Thoracic aorta (tissue), 2 donors: ENCODE measurements at places on chromosomes 6 and 20. TPM values are rescaled to one million over a fixed set of nuclear protein-coding genes. Genes with fewer than 3 reads are reported as not detected.

GRCh38 chr20:19070026-19070425 is 142.4 kb upstream of the SLC24A3 start:
- no peaks in the 10 kb centered on the region for H3K36me3 ChIP-seq
- no peak overlapping the region for H3K4me3 ChIP-seq
- H3K4me1 ChIP-seq, result no peaks in the 10 kb centered on the region
- no peak overlapping the region for H3K27ac ChIP-seq
- DNase-seq, result no peak

DNA sequence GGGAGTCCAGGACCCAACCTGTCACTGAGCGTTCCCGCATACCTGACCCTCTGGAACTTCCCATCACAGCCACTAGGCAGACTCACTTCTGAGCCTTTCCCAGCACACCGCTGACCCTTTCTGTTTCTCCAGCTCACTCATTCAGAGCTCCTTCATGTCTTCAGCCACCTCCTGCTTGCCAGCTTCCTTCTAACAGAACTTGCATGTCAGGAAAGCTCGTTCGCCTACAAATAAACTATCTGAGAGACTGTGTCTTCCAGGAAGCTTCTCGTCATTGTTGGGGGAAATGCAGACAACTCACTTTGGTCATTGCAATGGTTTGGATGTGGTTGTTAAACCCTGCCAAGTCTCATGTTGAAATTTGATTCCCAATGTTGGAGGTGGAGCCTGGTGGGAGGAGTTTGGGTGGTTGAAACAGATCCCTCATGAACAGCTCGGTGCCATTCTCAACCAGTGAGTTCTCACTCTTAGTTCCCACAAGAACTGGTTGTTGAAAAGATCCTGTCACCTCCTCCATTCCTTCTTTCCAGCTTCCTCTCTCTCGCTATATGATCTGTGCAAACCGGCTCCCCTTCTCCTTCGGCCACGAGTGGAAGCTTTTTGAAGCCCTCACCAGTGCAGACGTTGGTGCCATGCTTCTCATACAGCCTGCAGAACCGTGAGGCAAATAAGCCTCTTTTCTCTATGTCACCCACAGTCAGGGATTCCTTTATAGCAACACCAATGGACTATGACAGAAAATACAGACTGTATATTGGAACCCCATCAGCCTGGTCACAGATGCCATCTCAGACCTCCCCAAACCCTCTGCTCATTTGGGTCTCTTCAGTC is 1.4 kb upstream of the MUC21 start:
- DNase-seq, result no peak
- H3K4me1 ChIP-seq, result peaks cover 6% of the 10 kb centered on the region
- H3K36me3 ChIP-seq, result no peaks in the 10 kb centered on the region
- H3K27ac ChIP-seq, result no peak overlapping the region
- H3K27me3 ChIP-seq, result no peaks in the 10 kb centered on the region
- H3K4me3 ChIP-seq, result peak overlapping the region; percentile 55

GRCh38 chr6:163733061-163733460 is 318.5 kb downstream of the QKI start:
- DNase-seq, result no peak
- H3K4me3 ChIP-seq, result no peak overlapping the region
- H3K27me3 ChIP-seq, result no peaks in the 10 kb centered on the region
- no peaks in the 10 kb centered on the region for H3K4me1 ChIP-seq

GRCh38 chr6:19803331-19804204 is 33.6 kb upstream of the ID4 start:
- H3K27me3 ChIP-seq, result no peaks in the 10 kb centered on the region
- H3K4me3 ChIP-seq, result peak overlapping the region; percentile 84
- H3K4me1 ChIP-seq, result peaks cover 38% of the 10 kb centered on the region

- H3K4me1 ChIP-seq, result no peaks in the 10 kb centered on the region
- no peak for DNase-seq
- H3K27me3 ChIP-seq, result no peaks in the 10 kb centered on the region
Observed at GRCh38 chr20:10061641-10062040, 26.9 kb downstream of the ANKEF1 start.

DNA sequence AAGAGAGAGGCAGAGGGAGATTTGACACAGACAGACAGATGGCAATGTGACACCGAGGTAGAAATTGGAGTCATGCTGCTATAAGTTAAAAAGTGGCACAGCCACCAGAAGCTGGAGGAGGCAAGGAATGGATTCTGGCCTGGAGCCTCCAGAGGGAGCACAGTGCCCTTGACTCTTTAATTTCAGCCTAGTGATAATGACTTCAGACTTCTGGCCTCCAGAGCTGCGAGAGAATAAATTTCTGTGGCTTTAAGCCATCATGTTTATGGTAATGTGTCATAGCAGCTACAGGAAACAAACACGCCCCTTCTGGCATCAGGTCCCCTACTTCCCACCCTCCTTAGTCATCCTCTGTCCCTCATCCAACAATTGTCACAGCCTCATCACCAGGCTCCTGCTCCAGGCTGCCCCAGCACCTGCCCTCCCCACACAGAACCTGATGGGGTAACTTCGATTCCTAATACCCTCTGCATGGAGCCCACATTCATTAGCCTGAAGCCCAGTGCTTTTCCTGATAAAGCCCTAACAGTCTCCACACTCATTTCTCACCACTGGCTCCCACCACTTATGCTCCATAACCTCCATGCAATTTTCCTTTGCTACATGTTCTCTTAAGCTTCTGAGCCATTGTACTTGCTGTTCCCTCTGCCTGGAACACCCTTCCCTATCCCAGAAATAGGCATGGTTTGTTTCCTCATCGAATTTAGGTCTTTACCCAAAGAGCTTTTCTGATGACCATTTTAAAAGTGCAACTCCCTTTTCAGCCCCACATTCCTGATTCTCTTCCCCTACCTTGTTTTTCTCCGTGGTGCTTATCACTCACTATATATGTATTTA is 69.7 kb upstream of the TOX2 start:
- no peaks in the 10 kb centered on the region for H3K36me3 ChIP-seq
- no peak overlapping the region for H3K4me3 ChIP-seq
- DNase-seq, result no peak
- peaks cover 24% of the 10 kb centered on the region for H3K4me1 ChIP-seq
- H3K27ac ChIP-seq, result peak overlapping the region; percentile 36
- no peaks in the 10 kb centered on the region for H3K27me3 ChIP-seq

DNA sequence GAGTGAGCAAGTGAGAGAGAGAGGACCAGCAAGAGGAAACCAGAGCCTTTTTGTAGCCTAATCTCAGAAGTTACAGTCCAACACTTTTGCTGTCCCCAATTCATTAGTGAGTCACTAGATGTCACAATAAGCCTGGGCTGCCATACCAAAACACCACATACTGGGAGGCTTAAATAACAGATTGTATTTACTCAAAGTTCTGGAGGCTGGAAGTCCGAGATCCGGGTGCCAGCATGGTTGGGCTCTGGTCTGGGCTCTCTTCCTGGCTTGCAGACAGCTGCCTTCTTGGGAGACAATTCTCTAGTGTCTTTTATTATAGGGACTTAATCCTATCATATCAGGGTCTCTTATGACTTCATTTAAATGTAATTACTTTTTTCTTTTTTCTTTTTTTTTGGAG is 50.7 kb upstream of the FERMT1 start:
- H3K4me1 ChIP-seq, result no peaks in the 10 kb centered on the region
- no peaks in the 10 kb centered on the region for H3K36me3 ChIP-seq
- H3K4me3 ChIP-seq, result no peak overlapping the region

GRCh38 chr6:147711476-147711875 is 203.0 kb downstream of the SAMD5 start:
- no peak overlapping the region for H3K4me3 ChIP-seq
- no peaks in the 10 kb centered on the region for H3K4me1 ChIP-seq
- DNase-seq, result no peak
- H3K36me3 ChIP-seq, result no peaks in the 10 kb centered on the region

DNA sequence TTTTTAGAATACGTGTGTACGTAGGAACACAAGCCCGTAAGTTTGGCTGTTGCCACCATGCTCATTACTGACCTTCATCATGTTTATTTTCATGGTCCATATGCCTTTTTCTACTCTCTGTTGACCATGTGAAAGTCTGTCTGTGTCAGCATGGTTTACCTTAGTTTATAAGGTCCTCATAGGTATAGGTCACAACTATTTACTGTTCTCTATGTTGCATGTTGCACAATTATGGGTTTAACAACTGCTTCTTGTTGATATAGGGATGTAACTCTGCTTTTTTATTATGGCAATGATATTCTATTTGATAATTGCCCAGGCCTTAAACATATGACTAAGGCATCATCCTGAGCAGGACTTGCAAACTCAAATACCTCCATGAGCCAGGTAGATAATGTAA is 13.4 kb upstream of the RANBP9 start:
- no peak overlapping the region for H3K4me3 ChIP-seq
- DNase-seq, result no peak
- H3K4me1 ChIP-seq, result no peaks in the 10 kb centered on the region

GRCh38 chr6:8623441-8623840 is 188.1 kb upstream of the SLC35B3 start:
- no peak overlapping the region for H3K4me3 ChIP-seq
- DNase-seq, result no peak
- no peak overlapping the region for H3K27ac ChIP-seq
- no peaks in the 10 kb centered on the region for H3K27me3 ChIP-seq
- H3K36me3 ChIP-seq, result no peaks in the 10 kb centered on the region
- H3K4me1 ChIP-seq, result peaks cover 3% of the 10 kb centered on the region

DNA sequence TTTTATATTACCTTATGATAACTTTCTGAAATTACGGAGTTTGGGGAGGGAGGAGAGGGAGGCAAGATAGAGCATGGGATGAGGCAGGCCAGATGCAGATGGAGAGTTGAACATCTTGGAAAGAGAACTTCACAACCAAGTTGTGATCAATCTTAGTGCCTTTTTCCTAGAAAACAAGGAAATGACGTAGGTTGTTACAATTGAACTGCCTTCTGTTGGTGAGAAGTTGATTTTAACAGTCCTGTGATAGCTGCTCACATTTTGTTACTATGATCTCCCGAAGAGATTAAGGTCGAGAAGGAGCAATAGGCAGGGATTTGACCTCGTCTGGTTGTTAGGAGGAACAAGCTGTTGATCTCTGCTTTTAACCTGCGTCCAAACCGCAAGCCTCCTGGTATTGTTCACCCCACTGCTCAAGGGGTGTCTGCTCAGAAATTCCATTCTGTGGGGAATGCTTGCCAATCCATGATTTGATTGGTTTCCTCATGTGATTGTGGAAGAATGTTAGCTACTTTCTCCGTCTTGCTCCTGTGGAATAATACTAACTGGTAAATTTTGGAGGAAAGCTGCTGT is 35.1 kb downstream of the TIAM2 start:
- H3K4me1 ChIP-seq, result peaks cover 19% of the 10 kb centered on the region
- H3K27ac ChIP-seq, result no peak overlapping the region
- no peak overlapping the region for H3K4me3 ChIP-seq
- H3K27me3 ChIP-seq, result no peaks in the 10 kb centered on the region
- no peak for DNase-seq

GRCh38 chr20:57514273-57514751 is 10.6 kb downstream of the CTCFL start:
- H3K36me3 ChIP-seq, result no peaks in the 10 kb centered on the region
- H3K4me3 ChIP-seq, result no peak overlapping the region
- H3K4me1 ChIP-seq, result no peaks in the 10 kb centered on the region

- no peaks in the 10 kb centered on the region for H3K4me1 ChIP-seq
- no peak overlapping the region for H3K27ac ChIP-seq
- H3K36me3 ChIP-seq, result no peaks in the 10 kb centered on the region
- no peak overlapping the region for H3K4me3 ChIP-seq
- H3K27me3 ChIP-seq, result no peaks in the 10 kb centered on the region
Observed at GRCh38 chr6:55820696-55821095, 54.7 kb downstream of the BMP5 start.

DNA sequence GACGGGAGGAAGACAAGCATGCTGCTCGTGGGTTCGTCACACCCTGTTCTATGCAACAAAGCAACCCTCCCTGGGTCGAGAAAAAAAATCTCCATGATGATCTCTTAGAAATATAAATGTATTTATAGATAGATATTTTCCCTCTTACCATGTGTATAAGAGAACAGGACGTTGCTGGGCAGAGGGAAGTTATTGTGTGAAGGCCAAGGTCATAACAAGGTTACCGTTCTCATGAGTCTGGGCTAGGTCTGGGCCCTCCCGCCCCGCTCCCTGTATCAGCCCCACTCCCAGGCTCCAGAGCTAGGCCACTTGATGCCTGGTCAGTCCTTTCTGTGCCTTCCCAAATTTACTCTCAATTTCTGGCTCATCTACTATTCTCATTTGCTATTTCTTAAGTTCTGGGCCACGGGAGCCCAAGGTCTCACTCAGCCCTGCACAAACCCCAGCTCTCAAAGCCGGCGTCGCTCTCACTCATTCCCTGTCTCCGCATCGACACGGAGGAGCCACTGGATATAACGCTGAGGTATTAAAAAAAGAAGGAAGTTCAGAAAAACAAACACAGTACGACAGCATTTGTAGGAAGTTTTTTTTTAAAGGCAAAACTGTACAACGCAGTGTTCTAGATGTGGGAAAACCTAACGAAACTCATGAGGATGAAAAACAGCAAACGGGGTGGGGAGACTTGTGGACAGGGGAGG is 96.8 kb downstream of the PSMG4 start:
- H3K36me3 ChIP-seq, result no peaks in the 10 kb centered on the region
- no peaks in the 10 kb centered on the region for H3K27me3 ChIP-seq
- H3K4me3 ChIP-seq, result peak overlapping the region; percentile 72

- DNase-seq, result no peak
- no peak overlapping the region for H3K4me3 ChIP-seq
- H3K36me3 ChIP-seq, result no peaks in the 10 kb centered on the region
- H3K27me3 ChIP-seq, result no peaks in the 10 kb centered on the region
- peaks cover 27% of the 10 kb centered on the region for H3K4me1 ChIP-seq
- no peak overlapping the region for H3K27ac ChIP-seq
Observed at GRCh38 chr20:57770852-57771720, 61.3 kb upstream of the PMEPA1 start.

The TP53INP2 gene
- total RNA-seq, result 27.7 TPM

The CST4 gene
- not detected for total RNA-seq

The CDH4 gene
- not detected for total RNA-seq

The C20orf141 gene
- total RNA-seq, result not detected

The OR2H1 gene
- not detected for total RNA-seq

The MYCT1 gene
- 7.2 TPM for total RNA-seq

The CRISP2 gene
- not detected for total RNA-seq

The HCK gene
- total RNA-seq, result 29.0 TPM

The HDGFL1 gene
- not detected for total RNA-seq
